Lower leg skin (tissue), 4 donors: ENCODE measurements at places on chromosomes 16 and 17. TPM values are rescaled to one million over a fixed set of nuclear protein-coding genes. Genes with fewer than 3 reads are reported as not detected.

- no peak for DNase-seq
These were observed 71.9 kb downstream of the RBBP6 start for GRCh38 chr16:24611310-24611709.

DNA sequence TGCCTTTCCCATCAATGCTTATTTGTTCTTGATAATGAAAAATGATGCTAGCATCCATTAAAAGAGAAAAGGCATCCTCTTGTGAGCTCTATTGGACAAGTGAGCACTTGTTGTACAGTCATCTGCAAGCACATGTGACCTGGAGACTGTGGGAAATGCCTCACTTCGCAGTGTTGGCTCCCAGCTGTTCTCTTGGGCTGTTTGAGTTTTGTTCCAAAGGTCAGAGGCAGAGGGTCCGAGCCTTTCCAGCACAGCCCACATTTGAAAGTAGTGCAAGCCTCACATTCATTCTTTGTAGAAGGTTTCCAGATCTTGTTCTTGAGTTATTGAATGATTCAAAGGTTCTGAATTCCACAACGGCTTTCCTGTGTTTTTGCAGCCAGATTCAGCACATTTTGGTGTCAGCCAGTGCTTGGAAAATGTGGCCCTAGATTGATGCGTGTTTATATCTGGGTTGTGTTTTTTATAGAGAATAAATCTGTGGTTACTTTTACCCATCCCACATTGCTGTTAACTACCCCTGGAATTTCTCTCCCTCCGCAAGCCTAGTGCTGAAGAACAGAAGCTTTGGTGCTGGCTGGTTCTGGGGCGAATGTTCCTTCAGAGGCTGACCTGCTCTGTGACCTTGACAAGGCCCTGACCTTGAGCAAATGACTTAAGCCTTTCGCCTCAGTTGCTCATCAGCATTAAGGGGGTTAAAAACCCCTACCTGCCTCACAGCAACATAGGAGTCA is 49.8 kb downstream of the CDH1 start:
- peak; percentile 41 for DNase-seq

GRCh38 chr17:20938988-20939615 is 103.7 kb downstream of the USP22 start:
- DNase-seq: no peak

- DNase-seq: no peak
These were observed 390.1 kb downstream of the ZFHX3 start for GRCh38 chr16:72657791-72658190.

DNA sequence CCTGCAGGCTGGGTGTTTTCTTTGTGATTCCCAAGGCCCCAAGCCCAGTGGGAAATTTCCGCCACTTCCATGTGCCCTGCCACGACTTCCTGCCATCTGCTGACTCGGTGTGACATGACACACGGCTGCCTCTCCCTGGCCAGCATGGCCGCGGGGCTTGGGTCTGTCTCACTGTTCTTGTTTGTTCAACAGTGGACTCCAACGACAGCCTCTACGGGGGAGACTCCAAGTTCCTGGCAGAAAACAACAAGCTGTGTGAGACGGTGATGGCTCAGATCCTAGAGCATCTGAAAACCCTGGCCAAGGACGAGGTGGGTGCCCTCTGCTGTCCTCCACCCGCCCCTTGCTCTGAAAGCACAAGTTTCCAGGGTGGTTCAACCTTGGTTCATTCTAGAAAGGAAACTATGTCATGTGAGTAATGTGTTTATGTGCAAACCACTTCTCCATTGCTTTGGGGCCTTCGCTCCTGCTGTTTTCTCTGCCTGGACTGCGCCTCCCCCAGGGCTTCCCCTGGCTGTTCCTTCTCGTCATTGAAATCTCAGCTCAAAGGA is 26.8 kb downstream of the KNOP1 start:
- no peak for DNase-seq

The DNAH3 gene
- total RNA-seq: 1.1 TPM

DNA sequence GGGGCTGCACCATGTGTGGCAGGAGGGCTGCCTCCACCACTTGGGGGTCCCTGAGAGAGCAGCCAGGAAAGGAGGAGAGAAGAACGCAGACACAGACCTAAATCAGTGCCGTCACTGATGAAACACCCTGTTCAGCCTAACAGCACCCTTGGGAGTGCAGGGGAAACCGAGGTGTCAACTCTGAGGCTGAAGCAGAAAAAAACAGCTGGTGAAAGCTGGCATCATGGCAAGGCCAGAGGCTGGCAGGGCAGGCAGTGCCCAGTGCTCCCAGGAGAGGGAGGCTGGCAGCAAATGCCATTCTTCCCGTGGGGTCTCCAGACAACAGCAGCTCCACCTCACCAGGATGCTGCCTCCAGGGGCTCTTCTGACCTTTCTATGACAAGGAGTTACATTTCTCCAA is 23.1 kb downstream of the SPHK1 start:
- DNase-seq: no peak

- no peak for DNase-seq
These were observed 1.8 kb downstream of the MAP3K14 start for GRCh38 chr17:45314741-45315647.

The MAP3K3 gene
- 33.2 TPM for total RNA-seq

- no peak for DNase-seq
These were observed 40.5 kb downstream of the FTO start for GRCh38 chr16:53744449-53744848.

The CMTM1 gene
- 0.39 TPM for total RNA-seq

DNA sequence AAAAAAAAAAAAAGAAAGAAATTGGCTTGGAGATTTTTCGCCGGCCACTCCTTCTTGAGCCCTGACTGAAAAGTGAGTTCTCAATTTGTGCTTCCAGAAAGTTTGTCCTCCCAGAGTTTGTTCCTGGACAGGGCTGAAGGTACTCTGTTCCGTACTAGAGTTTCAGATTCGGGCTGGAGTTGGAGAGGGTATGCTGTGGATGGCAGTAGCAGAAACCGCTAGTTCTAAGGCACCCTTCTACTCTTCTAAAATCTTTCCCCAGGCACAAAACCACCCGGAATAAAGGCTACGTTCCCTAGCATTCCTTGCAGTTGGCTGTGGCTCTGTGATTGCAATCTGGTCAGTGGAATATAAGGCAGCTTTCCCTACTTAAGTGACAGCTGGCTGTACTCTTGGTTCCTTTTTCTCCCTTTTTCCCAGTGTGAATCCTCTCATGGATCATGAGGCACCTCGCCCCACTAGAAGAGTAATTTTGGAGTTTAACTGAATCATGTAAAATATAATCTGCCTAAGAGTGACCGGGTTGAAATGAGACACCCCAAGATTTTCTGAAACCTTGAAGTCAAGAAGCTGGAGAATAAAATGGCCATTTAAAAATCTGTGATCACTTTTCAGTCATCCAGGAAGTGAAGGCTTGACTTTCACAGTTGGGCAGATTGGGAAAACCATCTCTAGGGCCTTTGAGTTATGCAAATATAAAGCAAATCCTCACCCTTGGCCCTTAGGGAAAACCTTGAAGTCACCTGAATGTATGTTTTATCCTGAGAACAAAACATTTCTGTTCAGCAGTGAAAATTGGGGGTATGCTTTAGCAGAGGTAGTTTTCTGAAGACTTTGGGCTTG is 901 bp upstream of the HEATR6 start:
- no peak for DNase-seq

- DNase-seq: no peak
These were observed 181.1 kb downstream of the C16orf78 start for GRCh38 chr16:49554681-49555080.
